ENCODE measurements at places on chromosomes 11 and 22. TPM values are rescaled to one million over a fixed set of nuclear protein-coding genes. Genes with fewer than 3 reads are reported as not detected.

SLC25A18 gene
- total RNA-seq = not detected

CDCA5 gene
- 20.7 TPM for total RNA-seq

ISX gene
- total RNA-seq = not detected

TNKS1BP1 gene
- 53.1 TPM for total RNA-seq

NCR3LG1 gene
- total RNA-seq = 5.0 TPM

OOSP2 gene
- total RNA-seq = not detected

SLC6A5 gene
- total RNA-seq = not detected

OR2AG2 gene
- not detected for total RNA-seq

CHRM1 gene
- not detected for total RNA-seq

HMOX1 gene
- 52.0 TPM for total RNA-seq

MYOD1 gene
- total RNA-seq = not detected

SHANK2 gene
- not detected for total RNA-seq

MIOX gene
- total RNA-seq = not detected

MMP13 gene
- not detected for total RNA-seq

RIBC2 gene
- 0.84 TPM for total RNA-seq

Data from mammary microvascular endothelial cell (primary cell).